ENCODE measurements at places on chromosomes 12 and 14. TPM values are rescaled to one million over a fixed set of nuclear protein-coding genes. Genes with fewer than 3 reads are reported as not detected.
A peak's percentile ranks its signal among the peaks of the same experiment; 100 is the strongest.

GRCh38 chr12:41287500-41288141 lies 99.5 kb downstream of the PDZRN4 start:
- no peaks in the 10 kb centered on the region for H3K27me3 ChIP-seq
- no peak overlapping the region for H3K27ac ChIP-seq
- H3K4me1 ChIP-seq: peaks cover 3% of the 10 kb centered on the region
- no peak for DNase-seq
- H3K36me3 ChIP-seq: no peaks in the 10 kb centered on the region
- H3K4me3 ChIP-seq: no peak overlapping the region

DNA sequence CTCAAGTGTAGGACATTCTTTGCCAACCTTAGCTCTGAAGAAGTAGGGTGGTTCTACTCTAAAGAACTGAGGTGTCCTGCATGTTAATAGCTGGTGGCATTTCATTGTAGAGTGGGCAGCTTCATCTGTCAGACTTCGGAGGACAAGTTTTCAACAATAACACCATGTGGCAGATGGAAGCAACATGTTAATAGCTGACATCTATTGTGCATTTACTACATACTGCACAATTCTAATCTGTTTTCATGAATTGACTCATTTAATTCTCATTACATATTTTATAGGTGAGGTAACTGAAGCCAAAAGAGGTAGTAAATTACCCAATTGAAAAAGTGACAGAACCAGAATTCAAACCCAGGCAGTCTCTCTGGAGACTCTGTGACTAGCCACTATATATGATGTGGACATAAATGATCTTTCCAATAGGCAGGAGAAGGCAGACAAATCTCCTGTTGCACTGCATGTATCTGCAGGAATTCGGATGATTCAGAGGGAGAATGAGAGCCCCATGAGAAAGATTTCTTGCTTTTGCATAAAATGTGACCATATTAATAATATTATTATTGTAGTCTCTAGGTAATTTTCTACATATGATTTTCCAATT lies 137.2 kb upstream of the E2F7 start:
- no peak overlapping the region for H3K4me3 ChIP-seq
- H3K36me3 ChIP-seq: no peaks in the 10 kb centered on the region
- DNase-seq: no peak
- H3K27me3 ChIP-seq: no peaks in the 10 kb centered on the region

DNA sequence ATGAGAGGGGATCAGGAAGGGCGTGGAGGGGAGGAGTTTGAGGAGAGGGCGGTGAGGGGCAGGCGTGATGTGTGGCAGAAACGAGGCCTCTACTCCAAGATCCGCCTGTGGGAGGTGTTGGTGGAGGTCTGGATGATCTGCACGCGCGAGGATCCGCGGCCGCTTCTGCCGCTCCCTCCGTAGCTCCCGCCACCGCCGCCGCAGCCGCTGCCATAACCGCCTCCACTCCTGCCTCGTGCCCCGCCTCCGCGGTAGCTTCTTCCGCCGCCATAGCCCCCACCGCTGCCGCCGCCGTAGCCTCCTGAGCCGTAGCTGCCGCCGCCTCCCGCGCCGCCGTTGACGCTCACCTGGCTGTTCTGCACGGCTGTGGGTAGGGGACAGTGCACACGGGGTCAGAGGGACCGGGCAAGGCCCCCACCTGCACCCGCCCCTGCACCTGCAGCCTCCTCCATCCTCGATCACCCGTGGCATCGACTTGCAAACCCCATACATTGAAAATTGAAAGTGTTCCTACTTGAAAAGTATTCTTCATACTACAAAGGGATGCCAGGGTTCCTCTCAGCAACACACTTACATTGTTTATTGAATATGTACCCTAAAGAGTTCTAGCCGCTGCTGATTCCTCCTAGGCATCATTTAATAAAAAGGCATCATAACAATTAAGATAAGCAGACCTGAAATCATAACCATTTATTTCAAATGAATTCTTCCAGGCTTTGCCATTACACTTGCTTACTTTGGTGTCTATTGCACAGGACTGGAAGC lies 11.1 kb upstream of the KRT1 start:
- H3K36me3 ChIP-seq: no peaks in the 10 kb centered on the region
- no peaks in the 10 kb centered on the region for H3K27me3 ChIP-seq
- DNase-seq: no peak
- H3K4me3 ChIP-seq: peak overlapping the region; percentile 29
- peaks cover 11% of the 10 kb centered on the region for H3K4me1 ChIP-seq
- H3K27ac ChIP-seq: no peak overlapping the region

GRCh38 chr12:122106843-122107242 lies 28.3 kb downstream of the MLXIP start:
- no peaks in the 10 kb centered on the region for H3K27me3 ChIP-seq
- DNase-seq: peak; percentile 71
- no peaks in the 10 kb centered on the region for H3K36me3 ChIP-seq
- no peak overlapping the region for H3K4me3 ChIP-seq
- H3K4me1 ChIP-seq: peaks cover 90% of the 10 kb centered on the region

DNA sequence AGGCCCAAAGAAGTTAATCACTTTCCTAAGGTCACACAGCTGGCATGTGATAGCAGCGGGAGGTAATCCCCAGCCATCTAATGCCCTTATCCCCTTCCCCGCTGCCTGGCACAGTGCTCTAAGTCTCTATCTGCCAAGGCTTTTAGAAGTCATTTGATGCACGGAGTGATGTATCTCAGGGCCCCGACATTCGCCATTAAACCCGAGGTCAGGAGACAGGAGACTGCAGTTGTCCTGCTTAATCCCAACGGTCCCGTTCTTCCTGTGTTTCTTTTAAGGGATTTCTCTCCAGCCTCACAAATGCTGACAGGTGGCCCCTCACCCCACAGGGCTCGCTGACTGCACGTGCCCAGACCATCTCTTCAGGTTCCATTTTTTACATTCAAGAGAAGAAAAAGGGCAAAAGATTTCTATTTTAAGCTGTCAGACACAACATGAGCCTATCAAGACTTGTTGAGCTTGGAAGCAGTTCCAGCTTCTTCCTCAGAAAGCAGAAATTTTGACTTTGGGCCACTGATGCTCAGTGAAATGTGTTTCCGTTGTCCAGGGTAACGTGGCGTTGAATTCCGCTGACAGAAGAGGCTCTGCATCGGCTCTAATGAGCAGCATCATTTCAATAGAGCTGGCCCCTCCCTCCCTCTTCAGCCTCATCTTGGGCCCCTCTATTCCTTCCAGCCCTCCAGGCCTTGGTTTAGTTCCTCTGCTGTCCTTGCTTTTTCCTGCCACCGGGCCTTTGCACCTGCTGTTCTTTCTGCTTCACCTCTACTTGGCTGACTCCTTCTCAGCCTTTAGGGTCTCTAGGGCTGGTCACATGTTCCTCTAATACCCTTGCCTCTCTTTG lies 171.5 kb downstream of the CHST11 start:
- DNase-seq: no peak
- H3K4me3 ChIP-seq: no peak overlapping the region
- peaks cover 14% of the 10 kb centered on the region for H3K4me1 ChIP-seq
- no peaks in the 10 kb centered on the region for H3K36me3 ChIP-seq

GRCh38 chr12:122884091-122884826 lies 11.7 kb downstream of the VPS37B start:
- H3K27me3 ChIP-seq: no peaks in the 10 kb centered on the region
- H3K36me3 ChIP-seq: no peaks in the 10 kb centered on the region
- H3K4me3 ChIP-seq: no peak overlapping the region
- H3K27ac ChIP-seq: no peak overlapping the region

GRCh38 chr12:96103067-96103644 lies 67.8 kb upstream of the LTA4H start:
- H3K27ac ChIP-seq: no peak overlapping the region
- H3K4me1 ChIP-seq: no peaks in the 10 kb centered on the region
- no peak overlapping the region for H3K4me3 ChIP-seq
- DNase-seq: peak; percentile 62
- no peaks in the 10 kb centered on the region for H3K27me3 ChIP-seq
- no peaks in the 10 kb centered on the region for H3K36me3 ChIP-seq

DNA sequence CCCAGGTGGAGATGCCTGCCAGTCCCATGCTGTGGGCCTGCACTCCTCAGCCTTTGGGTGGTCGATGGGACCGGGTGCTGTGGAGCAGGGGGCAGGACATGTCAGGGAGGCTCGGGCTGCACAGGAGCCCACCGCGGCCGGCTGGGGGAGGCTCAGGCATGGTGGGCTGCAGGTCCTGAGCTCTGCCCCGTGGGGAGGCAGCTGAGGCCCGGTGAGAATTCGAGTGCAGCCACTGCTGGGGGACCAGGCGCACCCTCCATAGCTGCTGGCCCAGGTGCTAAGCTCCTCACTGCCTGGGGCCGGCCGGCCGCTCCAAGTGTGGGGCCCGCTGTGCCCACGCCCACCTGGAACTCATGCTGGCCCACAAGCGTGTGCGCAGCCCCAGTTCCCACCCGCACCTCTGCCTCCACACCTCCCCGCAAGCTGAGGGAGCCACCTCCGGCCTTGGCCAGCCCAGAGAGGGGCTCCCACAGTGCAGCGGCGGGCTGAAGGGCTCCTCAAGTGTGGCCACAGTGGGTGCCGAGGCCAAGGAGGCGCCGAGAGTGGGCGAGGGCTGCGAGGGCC lies 49.6 kb downstream of the DACT1 start:
- H3K36me3 ChIP-seq: no peaks in the 10 kb centered on the region
- H3K4me3 ChIP-seq: no peak overlapping the region
- H3K4me1 ChIP-seq: peaks cover 8% of the 10 kb centered on the region
- no peak for DNase-seq
- no peaks in the 10 kb centered on the region for H3K27me3 ChIP-seq
- no peak overlapping the region for H3K27ac ChIP-seq

DNA sequence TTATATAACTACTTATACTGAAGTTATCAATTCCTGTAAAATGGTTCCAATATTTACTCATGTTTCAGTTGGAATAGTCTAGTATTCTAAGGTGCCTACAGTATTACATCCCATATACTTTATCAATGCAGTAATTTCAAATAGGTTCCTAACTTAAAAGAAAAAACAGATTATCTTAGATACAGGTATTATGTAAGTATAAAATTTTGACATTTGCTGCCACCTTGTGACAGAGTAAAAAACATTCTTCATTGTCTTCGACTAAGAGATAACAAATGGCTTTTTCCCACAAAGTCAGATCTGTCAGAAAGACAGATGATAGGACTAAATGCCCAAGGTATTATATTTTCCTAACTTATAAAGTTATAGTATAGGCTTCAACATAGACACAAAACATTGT lies 78.7 kb downstream of the TXNDC16 start:
- no peak for DNase-seq
- H3K27me3 ChIP-seq: no peaks in the 10 kb centered on the region
- H3K27ac ChIP-seq: no peak overlapping the region
- no peak overlapping the region for H3K4me3 ChIP-seq
- no peaks in the 10 kb centered on the region for H3K36me3 ChIP-seq

- no peak for DNase-seq
- H3K4me1 ChIP-seq: no peaks in the 10 kb centered on the region
- no peaks in the 10 kb centered on the region for H3K36me3 ChIP-seq
- no peak overlapping the region for H3K4me3 ChIP-seq
Measured at GRCh38 chr12:54611715-54612149, 23.0 kb downstream of the LACRT start.

Gene GLT1D1
- 0.28 TPM for total RNA-seq

DNA sequence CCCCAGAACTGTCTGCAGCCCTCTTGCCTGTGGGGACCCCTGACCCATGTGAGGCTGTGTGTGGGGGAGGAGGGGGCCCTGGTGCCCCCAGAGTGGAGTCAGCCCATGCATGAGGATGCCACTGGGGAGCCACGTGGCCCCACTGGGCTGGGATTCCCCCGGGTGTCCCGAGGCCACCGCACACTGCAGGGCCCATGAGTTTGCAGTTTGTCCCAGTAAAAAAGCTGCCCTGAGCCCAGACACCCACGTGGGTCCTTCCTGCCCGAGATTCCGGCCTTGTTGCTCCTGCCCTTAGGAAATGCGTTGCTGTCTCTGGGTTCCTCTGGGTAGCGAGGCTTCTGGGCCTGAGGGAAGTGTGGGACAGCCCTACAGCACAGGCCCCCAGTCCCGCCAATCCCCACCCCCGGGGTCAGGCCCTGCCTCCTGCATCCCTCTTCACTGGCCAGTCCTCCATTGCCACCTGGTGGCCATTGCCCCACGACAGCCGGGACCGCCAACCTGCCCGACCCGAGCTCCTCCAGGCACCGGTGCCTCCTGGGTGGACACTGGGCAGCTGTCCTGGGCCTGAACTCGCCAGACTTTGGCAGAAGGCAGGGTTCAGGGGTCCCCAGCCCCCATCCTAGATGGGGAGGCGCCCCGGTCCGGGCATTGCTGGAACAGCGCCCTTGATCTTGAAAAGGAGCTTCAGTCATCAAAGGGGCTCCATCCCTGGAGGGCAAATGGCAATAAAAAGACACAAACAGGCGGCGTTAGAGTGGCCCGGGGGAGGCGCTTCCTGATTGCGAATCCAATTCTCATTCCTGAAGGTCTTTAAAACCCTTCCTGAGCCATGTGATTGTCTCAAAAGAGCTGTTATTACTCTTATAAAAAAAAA lies 15.6 kb upstream of the C14orf180 start:
- DNase-seq: peak; percentile 81
- no peaks in the 10 kb centered on the region for H3K27me3 ChIP-seq
- H3K27ac ChIP-seq: no peak overlapping the region
- H3K4me1 ChIP-seq: peaks cover 9% of the 10 kb centered on the region
- H3K4me3 ChIP-seq: no peak overlapping the region

- no peaks in the 10 kb centered on the region for H3K36me3 ChIP-seq
- H3K27me3 ChIP-seq: no peaks in the 10 kb centered on the region
- H3K4me3 ChIP-seq: no peak overlapping the region
- H3K4me1 ChIP-seq: peaks cover 14% of the 10 kb centered on the region
- DNase-seq: no peak
Measured at GRCh38 chr14:64298773-64299172, 4.6 kb upstream of the ESR2 start.

- H3K36me3 ChIP-seq: no peaks in the 10 kb centered on the region
- no peaks in the 10 kb centered on the region for H3K27me3 ChIP-seq
- DNase-seq: no peak
Measured at GRCh38 chr12:91460469-91460868, 277.9 kb upstream of the DCN start.

DNA sequence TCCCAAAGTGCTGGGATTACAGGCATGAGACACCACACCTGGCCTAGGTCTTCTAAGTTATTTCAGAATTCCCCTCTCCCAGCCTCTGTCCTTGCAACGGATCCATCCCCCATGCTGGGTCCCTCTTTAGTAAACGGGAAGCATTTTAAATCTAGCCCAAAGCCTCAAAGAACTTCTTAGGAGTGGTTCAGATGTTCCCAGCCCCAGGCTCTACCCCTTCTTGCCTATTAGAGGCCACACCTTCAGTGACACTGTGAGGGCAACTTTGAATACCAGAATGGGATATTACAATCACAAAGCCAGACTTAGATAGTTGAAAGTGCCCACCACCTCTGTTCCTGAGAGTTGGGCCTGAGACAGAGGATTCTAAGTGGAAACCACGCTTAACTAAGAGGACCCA lies 18.1 kb upstream of the SPPL3 start:
- H3K4me3 ChIP-seq: no peak overlapping the region
- DNase-seq: no peak
- H3K27me3 ChIP-seq: no peaks in the 10 kb centered on the region
- H3K27ac ChIP-seq: no peak overlapping the region
- H3K4me1 ChIP-seq: no peaks in the 10 kb centered on the region

Gene KERA
- total RNA-seq: not detected
